ENCODE measurements at places on chromosomes 13 and 19.

- DNase-seq, result peak; percentile 84
Observed at GRCh38 chr13:20796791-20797508, 23.2 kb upstream of the EEF1AKMT1 start.

DNA sequence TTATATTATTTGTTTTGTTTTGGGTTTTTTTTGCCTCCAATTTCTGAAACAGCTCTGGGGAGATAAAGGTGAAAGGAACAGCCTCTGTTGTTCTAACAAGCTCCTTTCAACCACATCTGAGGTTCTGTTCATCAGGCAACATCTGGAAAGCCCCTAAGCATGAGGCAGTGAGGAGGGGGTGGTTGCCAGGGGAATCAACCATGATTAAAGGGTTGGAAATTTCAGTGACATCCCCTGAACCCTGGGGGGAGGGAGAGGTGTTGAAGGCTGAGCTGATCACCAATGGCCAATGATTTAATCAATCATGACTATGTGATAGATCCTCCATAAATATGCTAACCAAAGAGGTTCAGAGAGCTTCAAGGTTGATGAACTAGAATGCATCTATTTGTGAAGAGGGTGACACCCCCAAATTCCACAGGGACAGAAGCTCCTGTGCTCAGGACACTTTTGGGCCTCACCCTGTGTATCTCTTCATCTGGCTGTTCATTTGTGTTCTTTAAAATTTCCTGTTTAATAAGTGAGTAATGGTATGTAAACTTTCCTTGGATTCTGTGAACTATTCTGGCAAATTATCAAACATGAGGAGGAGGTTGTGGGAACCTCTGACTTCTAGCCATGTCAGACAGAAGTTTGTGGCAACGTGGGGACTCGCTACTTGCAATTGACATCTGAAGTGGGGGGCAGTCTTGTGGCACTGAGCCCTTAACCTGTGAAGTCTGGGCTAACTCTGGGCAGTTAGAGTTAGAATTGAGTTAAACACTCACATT lies 221.3 kb downstream of the NHLRC3 start:
- no peak for DNase-seq

- DNase-seq, result no peak
Observed at GRCh38 chr13:35477386-35477946, 977 bp upstream of the MAB21L1 start.

- DNase-seq, result no peak
Observed at GRCh38 chr19:658916-659839, 3.8 kb downstream of the RNF126 start.

GRCh38 chr13:33245505-33246158 lies 39.9 kb downstream of the STARD13 start:
- DNase-seq, result no peak

DNA sequence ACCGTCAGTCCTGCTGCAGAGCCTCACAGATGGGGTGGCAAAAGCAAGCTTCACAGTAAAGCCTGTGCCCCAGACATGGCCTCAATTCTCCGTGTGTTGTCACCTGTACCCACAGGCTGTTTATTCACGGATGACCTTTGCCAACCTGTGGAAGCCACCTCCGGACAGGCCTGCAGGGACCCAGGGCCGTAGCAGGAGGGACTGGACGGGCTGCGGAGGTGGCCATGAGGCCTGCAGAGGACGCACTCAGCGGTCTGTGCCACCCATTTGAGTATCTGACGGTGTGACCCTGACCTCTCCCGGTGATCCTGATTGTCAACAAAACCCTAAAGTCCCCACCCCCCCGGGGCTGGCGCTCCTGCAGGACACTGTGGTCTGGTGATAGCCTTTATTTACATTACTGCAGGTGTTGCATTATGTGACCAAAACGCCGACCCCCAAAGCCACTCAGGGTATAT lies 7.8 kb upstream of the KLF16 start:
- no peak for DNase-seq

DNA sequence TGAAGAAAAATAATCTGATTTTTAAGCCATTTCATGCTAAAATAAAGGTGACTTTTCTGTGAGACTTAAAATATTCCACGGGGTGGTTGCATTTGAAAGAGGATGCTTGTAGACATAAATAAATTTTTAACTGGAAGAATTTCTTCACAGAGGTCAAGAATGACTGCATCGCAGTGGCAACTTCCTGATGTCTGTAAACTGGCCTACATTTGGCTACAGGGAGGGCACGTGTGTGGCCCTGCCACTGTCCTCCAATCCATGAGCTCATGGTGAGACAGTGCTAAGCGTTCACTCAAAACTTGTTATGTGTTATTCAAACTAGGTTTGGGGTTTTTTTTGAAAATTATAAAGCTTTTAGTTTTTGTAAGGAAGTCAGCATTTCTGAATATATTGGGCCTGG lies 1089.3 kb downstream of the EFNB2 start:
- DNase-seq, result no peak

DNA sequence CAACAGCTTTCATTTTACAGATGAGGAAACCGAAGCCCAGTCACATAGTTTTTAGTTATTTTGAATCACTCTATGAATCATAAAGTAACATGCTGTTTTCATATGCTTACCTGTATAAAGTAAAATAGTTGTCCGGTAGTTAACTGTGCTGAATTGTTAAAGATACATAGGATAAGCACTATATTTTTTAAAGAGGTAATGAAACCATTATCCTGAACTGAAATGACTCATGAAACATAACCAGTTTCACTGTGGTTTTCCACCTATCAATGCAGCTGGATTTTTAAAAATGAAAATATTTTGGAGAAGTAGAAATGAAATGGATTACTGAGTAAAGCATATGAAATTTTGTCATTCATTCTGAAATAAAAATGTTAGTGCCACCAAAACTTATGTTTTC lies 655.0 kb downstream of the OLFM4 start:
- DNase-seq, result no peak

DNA sequence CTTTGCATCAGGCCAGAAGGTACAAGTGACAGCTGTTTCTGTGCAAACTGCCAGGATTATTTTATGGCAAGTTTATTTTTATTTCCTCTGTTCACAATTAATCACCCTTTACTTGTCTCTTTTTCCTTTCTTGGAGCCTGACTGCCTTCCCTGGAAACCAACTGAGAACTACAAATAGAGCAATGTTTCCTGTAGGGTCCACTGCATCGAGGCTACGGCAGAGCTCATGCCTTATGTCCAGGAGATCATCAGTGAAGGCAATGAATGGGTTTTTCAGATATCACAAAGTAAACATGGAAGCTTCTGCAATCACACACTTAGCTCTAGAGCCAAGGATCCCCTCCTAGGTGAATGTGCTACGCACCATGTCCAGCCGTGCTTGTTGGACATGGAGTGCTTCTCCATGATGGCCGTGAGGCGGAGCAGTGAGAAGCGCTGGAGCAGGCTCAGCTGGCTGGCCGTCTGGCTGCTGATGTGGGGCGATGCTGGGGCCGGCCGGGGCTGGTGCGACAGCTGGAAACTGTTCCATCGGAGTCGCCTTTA lies 110.9 kb downstream of the KL start:
- DNase-seq, result peak; percentile 58

- DNase-seq, result no peak
Observed at GRCh38 chr13:67769987-67770341, 539.8 kb upstream of the PCDH9 start.

- no peak for DNase-seq
Observed at GRCh38 chr13:105655046-105655445, 880.4 kb downstream of the EFNB2 start.

- DNase-seq, result no peak
Observed at GRCh38 chr13:48626077-48626449, 27.7 kb upstream of the CYSLTR2 start.

DNA sequence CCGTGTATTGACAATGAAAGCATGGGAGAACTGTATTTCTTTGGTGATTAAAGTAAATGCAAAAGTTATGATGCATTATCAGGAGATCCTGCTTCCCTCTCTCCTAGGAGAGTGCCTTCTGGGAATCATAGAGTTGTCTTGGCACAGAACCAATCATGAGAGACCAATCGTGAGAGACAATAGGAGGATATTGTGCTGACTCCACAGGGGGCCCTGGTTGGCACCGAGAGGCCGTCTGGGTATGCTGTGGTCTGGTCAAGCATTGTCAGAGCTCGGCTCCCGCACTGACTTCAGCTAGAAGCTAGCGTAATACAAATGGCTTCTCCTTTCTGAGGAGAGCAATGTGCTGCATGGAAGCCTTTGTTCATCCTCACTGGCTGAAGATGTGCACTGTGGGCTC lies 131.5 kb upstream of the GJB6 start:
- DNase-seq, result no peak

- DNase-seq, result peak; percentile 70
Observed at GRCh38 chr19:39409208-39410016, 2.8 kb downstream of the ZFP36 start.

DNA sequence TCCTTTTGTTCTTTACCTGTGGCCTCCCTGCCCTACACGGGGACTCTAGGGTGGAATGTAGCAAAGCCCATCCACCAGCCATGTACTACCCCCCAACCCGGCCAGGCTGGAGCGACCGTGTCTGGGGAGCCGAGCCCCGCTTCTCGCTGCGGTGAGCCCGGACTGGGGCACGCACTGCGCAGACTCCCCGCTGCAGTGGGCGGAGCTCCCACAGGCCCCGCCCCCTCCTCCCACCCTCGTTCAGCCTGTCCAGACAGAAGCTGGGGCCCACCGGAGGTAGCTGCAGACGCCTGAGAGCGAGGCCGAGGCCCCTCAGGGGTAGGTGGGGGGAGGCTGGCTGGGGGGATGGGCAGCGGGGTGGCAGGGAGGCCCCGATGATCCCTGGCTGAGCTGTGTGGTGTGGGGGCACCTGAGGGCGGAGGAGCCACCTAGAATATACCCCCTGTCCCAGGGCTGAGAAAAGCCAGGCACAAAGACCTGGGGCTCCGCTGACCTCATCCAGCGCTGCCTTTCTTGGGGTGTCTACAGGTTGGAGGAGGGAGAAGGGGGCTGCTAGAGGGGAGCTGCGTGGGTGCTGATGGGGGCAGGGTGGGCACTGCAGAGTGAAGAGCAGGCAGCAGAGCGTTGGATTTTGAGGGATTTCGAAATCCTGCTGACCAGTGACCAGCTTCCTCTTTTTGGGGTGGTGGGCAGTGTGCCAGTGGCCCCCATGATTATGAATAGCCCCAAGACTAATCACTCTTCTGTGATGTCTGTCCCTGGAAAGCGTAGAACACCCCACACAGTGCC lies 17.3 kb downstream of the PLD3 start:
- peak; percentile 74 for DNase-seq

GRCh38 chr13:79870123-79870522 lies 389.2 kb downstream of the NDFIP2 start:
- DNase-seq, result peak; percentile 57

GRCh38 chr19:43425567-43426392 lies 11.1 kb downstream of the TEX101 start:
- DNase-seq, result no peak

- no peak for DNase-seq
Observed at GRCh38 chr13:37201081-37201480, 95.6 kb upstream of the CSNK1A1L start.

- DNase-seq, result no peak
Observed at GRCh38 chr13:57634839-57635165, 3.3 kb downstream of the PCDH17 start.

DNA sequence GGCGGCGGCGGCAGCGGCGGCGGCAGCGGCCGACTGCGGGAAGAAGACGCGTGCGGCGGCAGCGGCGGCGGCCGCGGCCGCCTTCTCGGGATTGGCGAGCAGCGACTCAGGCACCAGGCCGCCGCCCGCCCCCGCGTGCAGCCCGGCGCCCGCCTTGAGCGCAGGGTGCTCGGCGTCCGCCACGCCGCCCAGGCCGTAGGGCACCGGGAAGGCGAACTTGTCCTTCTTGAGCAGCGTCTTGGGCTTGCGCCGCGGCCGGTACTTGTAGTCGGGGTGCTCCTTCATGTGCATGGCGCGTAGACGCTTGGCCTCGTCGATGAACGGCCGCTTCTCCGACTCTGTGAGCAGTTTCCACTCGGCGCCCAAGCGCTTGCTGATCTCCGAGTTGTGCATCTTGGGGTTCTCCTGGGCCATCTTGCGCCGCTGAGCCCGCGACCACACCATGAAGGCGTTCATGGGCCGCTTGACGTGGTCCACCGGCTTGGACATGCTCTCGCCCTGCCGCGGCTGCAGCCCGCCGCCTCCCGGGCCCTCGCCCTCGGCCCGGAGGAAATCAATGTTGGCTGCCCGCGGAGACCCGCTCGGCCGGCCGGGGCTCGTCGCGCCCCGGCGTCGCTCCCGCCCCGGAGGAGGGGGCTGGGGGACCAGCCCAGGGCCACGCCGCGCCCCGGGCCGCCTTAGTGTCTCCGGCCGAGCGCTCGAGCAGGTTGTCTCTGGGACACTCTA lies 621 bp downstream of the SOX21 start:
- DNase-seq, result no peak
